ENCODE measurements at places on chromosomes 11 and 22. TPM values are rescaled to one million over a fixed set of nuclear protein-coding genes. Genes with fewer than 3 reads are reported as not detected.

PICK1 gene
- total RNA-seq, result 24.1 TPM

KBTBD3 gene
- total RNA-seq, result 3.1 TPM

DENND5A gene
- 59.5 TPM for total RNA-seq

SART1 gene
- total RNA-seq, result 46.5 TPM

TRIM29 gene
- total RNA-seq, result not detected

TRAF6 gene
- total RNA-seq, result 20.4 TPM

XPNPEP3 gene
- total RNA-seq, result 23.5 TPM

BATF2 gene
- total RNA-seq, result not detected

BDNF gene
- total RNA-seq, result 0.10 TPM

LIN7C gene
- total RNA-seq, result 17.0 TPM

DNA sequence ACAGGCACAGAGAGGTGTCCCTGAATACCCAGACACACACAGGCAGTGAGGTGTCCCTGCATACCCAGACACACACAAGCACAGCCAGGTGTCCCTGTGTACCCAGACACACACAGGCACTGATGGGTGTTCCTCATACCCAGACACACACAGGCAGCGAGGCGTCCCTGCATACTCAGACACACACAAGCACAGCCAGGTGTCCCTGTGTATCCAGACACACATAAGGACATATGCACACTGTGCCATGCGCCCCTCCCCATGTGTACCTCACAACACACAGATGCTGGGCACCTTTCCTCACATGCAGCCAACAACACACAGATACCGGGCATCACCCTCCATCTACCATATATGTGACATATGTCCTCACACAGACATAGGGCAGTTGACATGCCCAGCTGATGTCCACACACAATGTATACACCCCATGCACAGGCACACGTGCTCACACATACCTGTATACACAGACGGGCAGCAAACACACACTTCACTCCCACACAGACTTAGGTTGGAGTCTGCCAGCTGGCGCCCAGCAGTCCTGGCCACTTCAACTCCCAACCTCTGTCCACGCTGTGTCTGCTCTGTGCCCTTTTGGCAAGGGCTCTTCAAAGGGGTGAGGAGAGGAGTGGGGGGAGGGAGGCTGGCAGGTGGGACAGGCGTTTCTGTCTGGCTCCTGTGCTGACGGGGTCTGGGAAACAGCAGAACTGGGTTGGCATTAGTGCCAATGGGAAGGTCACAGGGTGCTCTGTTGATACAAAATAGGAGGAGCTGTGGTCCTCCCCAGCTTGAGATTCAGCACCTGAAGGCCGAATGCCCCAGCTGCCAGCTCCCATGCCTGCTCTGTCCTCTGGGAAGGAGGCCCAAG is 69.4 kb upstream of the ALX4 start:
- H3K4me3 ChIP-seq, result no peak overlapping the region
- no peak overlapping the region for H3K27ac ChIP-seq
- H3K36me3 ChIP-seq, result no peaks in the 10 kb centered on the region

GRCh38 chr22:50014655-50015401 is 2.3 kb upstream of the IL17REL start:
- no peak overlapping the region for H3K4me3 ChIP-seq
- peaks cover 24% of the 10 kb centered on the region for H3K27me3 ChIP-seq
- H3K27ac ChIP-seq, result no peak overlapping the region
- no peaks in the 10 kb centered on the region for H3K36me3 ChIP-seq
- H3K4me1 ChIP-seq, result peaks cover under 1% of the 10 kb centered on the region
- DNase-seq, result peak; percentile 5

DNA sequence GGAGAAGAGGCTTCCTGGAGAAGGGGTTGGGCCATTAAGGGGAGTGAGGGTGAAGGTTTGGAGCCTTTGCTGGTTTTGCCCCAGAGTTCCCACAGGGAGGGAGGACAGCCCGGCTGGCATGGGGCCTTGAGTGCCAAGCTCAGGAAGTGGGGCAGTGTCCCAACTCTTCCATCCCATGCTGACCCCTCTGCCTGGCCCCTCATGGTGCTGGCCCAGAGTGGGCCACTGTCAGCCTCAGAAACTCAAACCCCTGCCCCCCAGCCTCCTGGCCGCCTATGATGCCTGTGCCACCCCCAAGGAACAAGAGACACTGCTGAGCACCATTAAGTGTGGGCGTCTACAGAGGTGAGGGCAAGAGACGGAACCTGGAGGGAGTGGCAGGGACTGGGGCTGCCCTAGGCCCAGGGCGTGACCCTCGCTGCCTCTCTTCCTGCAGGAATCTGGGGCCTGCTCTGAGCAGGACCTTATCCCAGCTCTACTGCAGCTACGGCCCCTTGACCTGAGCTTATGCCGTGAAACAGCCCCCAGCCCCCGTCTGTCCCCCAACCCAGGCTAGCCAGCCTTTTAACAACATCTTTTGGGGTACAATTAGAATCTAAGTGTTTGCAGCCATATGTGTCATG is 5.4 kb downstream of the MUS81 start:
- H3K27ac ChIP-seq, result no peak overlapping the region
- H3K4me1 ChIP-seq, result peaks cover 36% of the 10 kb centered on the region
- H3K36me3 ChIP-seq, result peaks cover 35% of the 10 kb centered on the region

DNA sequence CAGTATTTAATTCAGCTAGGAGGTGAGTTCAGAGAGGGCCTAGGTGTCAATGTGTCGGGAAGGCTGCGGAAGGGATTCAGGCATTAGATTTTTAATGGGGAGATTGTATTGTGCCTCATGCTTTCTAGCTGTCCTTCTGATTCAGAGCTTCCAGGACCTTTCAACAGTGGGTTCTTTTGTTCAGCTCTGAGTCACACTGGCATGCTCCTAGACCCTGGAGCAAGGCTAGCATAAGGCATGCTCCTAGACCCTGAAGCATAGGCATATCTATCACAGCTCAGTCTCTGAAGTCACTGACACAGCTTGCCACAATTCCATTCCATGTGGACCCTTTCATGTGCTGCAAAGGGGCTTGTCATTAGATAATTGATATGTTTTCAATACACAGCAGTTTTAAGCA is 396.9 kb downstream of the RAB38 start:
- DNase-seq, result no peak
- no peaks in the 10 kb centered on the region for H3K27me3 ChIP-seq
- H3K36me3 ChIP-seq, result no peaks in the 10 kb centered on the region
- H3K4me3 ChIP-seq, result no peak overlapping the region
- peaks cover 3% of the 10 kb centered on the region for H3K4me1 ChIP-seq
- H3K27ac ChIP-seq, result no peak overlapping the region

DNA sequence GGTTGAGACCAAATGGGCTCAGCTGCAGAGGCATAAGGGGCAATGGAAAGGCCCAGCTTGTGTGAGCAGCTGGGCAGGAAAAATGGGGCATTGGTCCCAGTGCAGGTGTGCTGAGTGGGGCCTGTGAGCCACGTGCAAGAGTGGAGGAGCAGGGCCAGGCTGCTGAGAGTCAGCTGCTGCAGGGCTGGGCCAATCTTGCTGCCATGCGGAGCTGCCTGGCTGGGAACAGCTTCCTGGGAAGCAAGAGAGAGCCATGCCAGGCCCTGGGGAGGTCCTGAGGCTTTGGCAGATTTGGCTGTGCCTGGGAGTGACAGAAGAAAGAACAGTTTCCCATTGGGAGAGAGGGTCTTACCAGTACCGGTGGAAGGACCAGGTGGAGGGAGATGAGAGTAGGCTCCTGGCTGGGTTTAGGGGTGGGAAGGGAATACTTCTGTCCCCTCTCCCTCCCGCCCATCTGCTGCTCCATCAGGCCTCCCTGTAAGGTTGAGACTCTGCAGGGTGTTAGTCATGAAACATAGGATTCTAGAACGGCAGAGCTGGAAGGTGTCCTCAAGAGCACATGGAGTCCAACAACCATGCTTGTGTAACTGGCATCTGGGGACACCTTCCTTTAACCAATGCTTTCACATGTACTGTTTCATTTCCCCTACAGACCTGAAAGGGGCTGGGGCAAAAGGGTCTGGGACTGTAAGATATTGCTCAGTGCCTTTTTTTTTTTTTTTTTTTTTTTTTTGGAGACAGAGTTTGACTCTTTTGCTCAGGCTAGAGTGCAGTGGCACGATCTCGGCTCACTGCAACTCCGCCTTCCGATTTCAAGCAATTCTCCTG is 10.4 kb downstream of the SEPTIN3 start:
- no peaks in the 10 kb centered on the region for H3K36me3 ChIP-seq
- H3K4me1 ChIP-seq, result no peaks in the 10 kb centered on the region
- no peak for DNase-seq
- peaks cover 16% of the 10 kb centered on the region for H3K27me3 ChIP-seq
- H3K4me3 ChIP-seq, result no peak overlapping the region

DNA sequence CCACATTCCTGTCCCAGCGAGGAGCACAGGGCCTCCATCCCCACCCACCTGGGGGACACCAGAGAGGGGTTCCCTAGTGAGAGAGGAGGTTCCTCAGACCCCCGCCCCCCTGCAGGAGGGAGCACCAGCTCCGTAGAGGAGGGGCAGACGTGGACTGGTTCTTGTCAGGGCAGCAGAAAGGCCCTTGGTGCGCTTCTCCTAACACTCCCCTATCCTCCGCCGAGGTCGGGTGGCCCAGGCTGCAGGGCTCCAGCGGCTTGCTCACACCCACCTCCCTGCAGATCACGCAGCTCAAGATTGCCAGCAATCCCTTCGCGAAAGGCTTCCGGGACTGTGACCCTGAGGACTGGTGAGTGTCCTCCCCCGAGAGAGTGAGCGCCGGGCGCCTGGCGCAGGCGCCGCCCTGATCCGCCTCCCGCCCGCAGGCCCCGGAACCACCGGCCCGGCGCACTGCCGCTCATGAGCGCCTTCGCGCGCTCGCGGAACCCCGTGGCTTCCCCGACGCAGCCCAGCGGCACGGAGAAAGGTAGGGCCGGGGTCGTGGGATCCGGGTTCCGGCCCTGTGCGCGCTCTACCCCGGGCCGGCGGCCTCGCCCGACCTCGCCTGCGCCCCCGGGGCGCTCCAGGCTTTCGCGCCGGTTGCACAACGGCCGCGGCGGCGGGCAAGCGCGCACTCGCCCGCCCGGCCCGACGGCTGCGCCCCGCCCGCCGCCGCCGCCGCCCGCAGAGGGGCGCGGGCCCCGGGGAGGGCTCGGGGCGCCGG is 5.1 kb downstream of the TBX1 start:
- peaks cover 22% of the 10 kb centered on the region for H3K27me3 ChIP-seq
- H3K4me3 ChIP-seq, result no peak overlapping the region
- no peaks in the 10 kb centered on the region for H3K36me3 ChIP-seq
- peaks cover 25% of the 10 kb centered on the region for H3K4me1 ChIP-seq

- peaks cover 28% of the 10 kb centered on the region for H3K36me3 ChIP-seq
- no peaks in the 10 kb centered on the region for H3K4me1 ChIP-seq
- H3K4me3 ChIP-seq, result no peak overlapping the region
- no peak overlapping the region for H3K27ac ChIP-seq
- peaks cover 8% of the 10 kb centered on the region for H3K27me3 ChIP-seq
Observed at GRCh38 chr11:62514151-62514550, 32.5 kb downstream of the AHNAK start.

DNA sequence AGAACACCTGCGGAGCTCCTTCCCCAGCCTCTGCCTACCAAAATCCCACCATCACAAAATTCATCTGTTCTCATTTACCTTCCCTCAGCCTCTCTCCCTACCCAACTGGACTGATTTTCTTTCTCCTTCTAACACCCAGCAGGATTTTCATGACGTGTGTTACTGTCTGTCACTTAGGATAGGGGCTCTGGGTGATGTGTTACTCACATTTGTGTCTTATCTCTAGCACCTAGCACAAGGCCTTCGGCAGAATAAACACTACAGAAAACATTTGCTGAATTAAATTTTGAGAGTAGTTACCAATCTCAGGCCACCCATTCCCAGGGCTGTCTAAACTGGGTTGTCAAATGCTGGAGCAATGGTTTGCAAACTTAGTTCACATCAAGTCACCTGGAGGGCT is 88.0 kb downstream of the NTM start:
- H3K36me3 ChIP-seq, result no peaks in the 10 kb centered on the region
- no peak overlapping the region for H3K27ac ChIP-seq
- H3K27me3 ChIP-seq, result peaks cover 4% of the 10 kb centered on the region
- no peak overlapping the region for H3K4me3 ChIP-seq
- H3K4me1 ChIP-seq, result peaks cover 15% of the 10 kb centered on the region

DNA sequence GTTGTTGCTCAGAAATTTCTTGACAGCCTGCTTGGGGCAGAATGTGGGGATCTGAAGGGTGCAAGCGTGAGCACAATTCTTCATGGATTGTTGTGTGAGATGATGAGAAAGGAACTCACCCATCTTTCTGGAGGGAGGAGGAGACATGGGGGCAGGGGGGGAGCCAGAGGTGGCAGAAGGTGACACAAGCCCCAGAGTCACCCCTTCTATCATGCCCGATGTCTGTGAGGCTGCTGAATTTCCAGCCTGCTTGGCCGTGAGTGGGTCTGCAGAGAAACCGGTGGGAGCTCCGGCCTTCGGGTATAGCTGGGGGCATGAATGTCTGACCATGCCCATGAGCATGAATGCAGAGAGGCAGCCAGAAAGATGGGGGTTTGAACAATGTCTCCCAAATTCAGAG is 870.7 kb downstream of the TBC1D22A start:
- peaks cover 9% of the 10 kb centered on the region for H3K27me3 ChIP-seq
- peaks cover 7% of the 10 kb centered on the region for H3K36me3 ChIP-seq
- no peaks in the 10 kb centered on the region for H3K4me1 ChIP-seq
- H3K27ac ChIP-seq, result no peak overlapping the region
- DNase-seq, result no peak

- H3K27me3 ChIP-seq, result peaks cover 2% of the 10 kb centered on the region
- H3K27ac ChIP-seq, result no peak overlapping the region
- DNase-seq, result no peak
- H3K4me1 ChIP-seq, result no peaks in the 10 kb centered on the region
Observed at GRCh38 chr11:40104941-40105550, 1354.4 kb downstream of the LRRC4C start.

GRCh38 chr22:27686534-27686933 is 115.0 kb downstream of the MN1 start:
- no peaks in the 10 kb centered on the region for H3K36me3 ChIP-seq
- H3K27me3 ChIP-seq, result no peaks in the 10 kb centered on the region
- no peak for DNase-seq
- peaks cover 12% of the 10 kb centered on the region for H3K4me1 ChIP-seq

DNA sequence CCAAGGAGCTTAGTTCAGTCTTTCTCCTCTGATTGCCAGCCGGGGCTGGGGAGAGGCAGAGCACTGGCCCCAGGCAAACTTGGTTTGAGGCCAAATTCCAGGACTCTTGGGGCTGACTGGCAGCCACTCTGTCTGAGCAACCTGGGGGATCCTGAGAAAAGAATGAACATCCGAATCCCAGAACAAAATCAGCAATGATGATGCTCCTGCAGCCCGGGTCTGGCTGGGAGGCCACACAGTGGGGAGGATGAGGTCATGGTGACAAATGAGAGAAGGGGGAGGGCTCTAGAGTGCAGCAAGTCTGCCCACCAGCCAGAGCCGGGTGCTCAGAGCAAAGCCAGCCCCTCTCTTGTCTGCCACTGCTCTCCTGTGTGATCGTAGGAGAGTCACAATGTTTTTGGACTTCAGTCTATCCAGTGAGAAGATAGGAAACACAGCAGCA is 71.8 kb upstream of the PAX6 start:
- H3K4me3 ChIP-seq, result no peak overlapping the region
- H3K27ac ChIP-seq, result no peak overlapping the region
- no peaks in the 10 kb centered on the region for H3K27me3 ChIP-seq
- no peak for DNase-seq

GRCh38 chr11:1857064-1857463 is 4.2 kb downstream of the LSP1 start:
- DNase-seq, result no peak
- H3K4me1 ChIP-seq, result no peaks in the 10 kb centered on the region
- no peak overlapping the region for H3K4me3 ChIP-seq
- peaks cover 5% of the 10 kb centered on the region for H3K27me3 ChIP-seq

- DNase-seq, result no peak
- H3K27ac ChIP-seq, result no peak overlapping the region
- no peaks in the 10 kb centered on the region for H3K36me3 ChIP-seq
- peaks cover 3% of the 10 kb centered on the region for H3K27me3 ChIP-seq
- no peak overlapping the region for H3K4me3 ChIP-seq
Observed at GRCh38 chr11:76856106-76856505, 4.6 kb upstream of the ACER3 start.
